Stimulated activated naive CD4-positive, alpha-beta T cell (primary cell): ENCODE measurements at places on chromosomes 1 and 21.
A peak's percentile ranks its signal among the peaks of the same experiment; 100 is the strongest.

- no peak for DNase-seq
Measured at GRCh38 chr1:245938046-245938435, 569.0 kb downstream of the SMYD3 start.

DNA sequence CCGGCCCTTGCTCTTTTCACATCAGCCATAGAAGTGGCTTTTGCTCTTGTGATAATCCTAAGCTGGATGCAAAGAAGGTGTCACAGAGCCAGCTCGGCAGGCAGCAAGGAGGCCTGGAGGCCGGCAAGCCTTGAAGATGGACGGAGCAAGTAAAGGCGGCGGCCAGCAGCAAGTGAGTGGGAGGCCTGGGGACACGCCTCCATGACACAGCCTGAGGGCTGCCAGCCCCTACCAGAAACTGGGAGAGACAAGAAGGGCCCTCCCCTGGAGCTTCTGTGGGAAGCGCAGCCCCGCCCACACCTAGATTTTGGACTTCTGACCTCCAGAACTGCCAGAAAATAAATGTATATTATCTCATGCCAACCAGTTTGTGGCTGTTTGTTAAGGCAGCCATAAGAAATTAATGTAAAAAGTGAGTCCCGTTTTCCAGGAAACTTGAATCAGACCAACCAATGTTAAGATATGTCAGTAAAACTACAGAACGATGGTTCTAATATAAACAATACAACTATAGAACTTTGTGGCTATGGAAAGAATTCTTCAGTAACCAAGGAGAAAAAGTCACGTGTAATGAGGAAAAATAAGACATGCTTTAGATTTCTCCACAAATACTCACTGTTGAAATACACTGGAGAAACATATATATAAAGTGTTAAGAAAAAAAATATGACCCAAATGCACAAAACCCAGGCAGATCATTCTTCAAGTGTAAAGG lies 49.9 kb downstream of the BACE2 start:
- no peak for DNase-seq

GRCh38 chr1:111792249-111792648 lies 36.5 kb downstream of the DDX20 start:
- DNase-seq: no peak

GRCh38 chr1:105632342-105633196 lies 1423.9 kb upstream of the PRMT6 start:
- DNase-seq: no peak

DNA sequence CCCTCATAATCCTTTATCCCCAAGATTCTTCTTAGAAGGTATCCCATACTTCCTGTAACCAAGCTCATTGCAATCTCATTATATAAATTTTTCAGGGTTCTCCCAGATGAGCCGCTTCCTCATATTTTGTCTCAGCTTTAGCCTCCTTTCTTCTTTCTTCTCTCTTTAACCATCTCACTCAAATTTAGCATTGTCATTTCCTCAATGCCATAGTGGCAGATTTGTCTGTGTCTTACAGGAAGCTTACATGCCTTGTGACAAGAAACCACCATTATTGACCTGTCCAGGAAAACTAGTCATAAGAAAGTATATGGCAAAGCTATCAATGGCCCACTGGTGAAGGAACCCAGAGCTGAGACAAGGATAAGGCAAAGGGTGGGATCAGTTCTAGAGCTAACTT lies 6.0 kb upstream of the FCRL2 start:
- DNase-seq: no peak

GRCh38 chr1:92887465-92887864 lies 55.6 kb downstream of the RPL5 start:
- no peak for DNase-seq

GRCh38 chr21:34792504-34793089 lies 123.8 kb downstream of the CLIC6 start:
- no peak for DNase-seq

- no peak for DNase-seq
Measured at GRCh38 chr21:25176637-25177412, 430.5 kb downstream of the MRPL39 start.

DNA sequence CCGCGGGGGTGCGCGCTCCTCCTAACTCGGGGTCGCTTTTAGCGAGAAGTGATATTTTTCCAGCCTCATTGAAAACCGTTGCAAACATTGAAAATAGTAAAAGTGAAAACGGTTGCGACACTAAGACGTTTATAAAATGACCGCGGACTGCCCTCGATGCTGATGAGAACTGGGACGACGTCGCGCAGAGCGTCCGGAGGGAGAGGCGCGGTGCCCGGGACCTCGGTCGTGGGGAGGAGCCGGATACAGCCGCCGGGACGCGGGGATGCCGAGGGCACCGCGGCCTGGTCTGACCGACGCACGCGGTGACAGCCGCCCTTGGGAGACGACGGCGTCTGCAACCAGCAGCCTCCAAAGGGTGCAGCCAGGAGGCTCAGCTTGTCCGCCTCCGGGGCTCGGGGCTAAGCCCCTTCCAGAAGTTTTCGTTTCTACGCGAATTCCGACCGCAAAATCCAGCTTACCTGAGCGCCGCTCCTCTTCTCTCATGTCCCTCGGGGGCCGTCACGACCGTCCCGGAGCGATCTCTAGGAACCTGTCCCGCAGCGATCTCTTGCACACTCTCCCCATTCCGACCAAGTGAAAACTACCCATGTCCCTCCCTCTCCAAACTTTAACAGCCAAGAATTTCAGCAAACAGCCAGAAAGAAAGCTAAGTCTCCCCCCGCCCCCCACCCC lies 144.4 kb upstream of the ETS2 start:
- DNase-seq: no peak

DNA sequence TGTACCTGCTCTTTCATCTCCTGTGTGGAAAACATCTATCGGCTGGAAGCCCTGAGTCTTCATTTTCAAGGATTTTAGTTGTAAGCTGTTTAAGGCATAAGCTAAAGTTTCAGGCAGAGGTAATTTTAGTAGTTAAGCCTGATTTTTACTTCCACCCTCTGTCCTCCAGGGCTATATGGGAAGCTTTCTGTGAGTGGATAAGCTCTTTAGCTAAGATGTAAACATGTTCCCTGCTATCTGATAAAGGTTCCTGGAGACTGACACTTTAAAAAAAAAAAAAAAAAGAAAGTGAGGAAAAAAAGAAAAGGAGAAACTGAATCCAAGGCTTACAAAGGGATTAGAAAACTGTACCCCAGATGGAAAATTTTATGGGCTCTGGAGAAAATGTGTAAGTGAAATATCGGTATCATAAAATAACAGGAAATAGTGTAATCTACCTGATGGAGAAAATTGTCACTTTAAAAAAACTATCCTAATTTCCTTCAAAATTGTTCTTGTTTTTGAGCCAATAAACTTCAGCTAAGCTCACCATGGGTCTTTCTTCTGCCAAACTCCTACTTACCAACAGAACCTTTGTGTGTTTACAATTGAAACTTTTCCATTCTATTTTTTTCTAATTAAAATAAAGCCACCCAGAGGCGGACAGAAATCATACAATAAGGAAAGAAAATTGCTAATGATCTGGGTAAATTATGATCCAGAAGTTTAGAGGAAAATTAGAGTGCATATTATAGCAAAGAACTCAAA lies 180.5 kb downstream of the TGFB2 start:
- DNase-seq: no peak

DNA sequence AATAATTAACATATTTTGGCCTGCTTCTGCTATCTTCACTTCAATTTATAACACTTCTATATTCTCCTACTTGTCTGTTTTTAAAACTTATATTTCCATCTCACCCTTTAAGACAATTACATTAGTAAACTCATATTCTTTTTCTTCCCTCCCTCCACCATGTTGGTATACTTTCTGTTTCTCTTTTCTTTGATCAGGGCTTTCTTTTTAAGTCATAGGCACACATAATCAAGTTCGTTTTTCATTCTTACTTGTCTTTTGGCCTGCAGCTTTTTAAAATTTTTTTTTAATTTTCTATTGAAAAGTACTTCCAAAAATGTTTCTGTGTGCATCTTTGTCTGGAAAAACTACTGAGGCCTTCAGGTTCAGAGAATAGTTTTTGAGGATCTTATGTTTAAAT lies 2.3 kb downstream of the PYHIN1 start:
- DNase-seq: no peak

- no peak for DNase-seq
Measured at GRCh38 chr1:219967361-219967760, 39.0 kb upstream of the SLC30A10 start.

DNA sequence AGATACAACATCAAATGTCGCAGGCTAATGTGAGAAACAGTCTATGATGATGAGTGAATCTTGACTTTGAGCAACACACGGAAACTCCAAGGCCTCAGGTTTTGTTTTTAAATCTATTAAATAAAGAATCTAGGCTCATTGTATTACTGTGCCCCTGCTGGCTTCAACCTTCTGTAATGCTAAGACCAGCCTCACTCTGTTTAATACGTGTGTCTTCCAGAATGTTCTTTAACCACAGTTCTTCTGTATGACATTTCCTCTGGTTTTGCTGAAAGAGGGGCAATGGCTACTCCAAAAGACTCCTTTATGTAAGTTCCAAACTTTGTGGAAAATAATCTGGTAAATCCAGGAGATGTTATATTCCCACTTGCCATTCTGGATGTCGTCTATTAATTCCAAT lies 101.1 kb upstream of the TIAM1 start:
- no peak for DNase-seq

DNA sequence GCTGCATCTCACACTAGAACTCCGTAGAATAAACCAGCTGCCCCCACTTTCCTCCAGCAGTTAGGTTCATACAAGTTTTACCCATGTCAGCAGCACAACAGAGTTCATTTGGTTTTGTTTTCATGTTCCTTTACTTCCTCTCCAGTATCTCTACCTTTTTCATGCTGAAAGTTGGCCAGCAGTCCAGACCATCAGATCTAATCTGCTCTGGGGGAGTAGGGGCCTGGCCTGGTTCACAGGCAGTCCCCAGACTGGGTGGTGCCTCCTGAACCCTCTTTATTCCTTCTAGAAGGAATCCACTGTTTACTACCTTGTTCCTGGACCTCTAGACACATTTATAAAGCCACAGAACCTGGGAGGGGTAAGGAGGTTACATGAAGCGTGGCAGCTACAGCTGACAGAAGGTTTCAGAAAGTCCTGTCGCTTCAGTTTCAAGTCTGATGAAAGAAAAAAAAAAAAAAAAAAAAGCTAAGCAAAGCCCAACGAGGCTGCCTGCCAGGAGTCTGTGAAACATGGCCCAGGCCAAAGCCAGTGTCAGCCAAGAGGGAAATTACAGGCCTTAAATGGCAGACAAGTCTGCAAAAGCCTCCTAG lies 184.6 kb upstream of the JUN start:
- DNase-seq: no peak

GRCh38 chr21:41834252-41834925 lies 44.8 kb downstream of the PRDM15 start:
- DNase-seq: no peak

- no peak for DNase-seq
Measured at GRCh38 chr1:98437540-98437939, 224.0 kb upstream of the SNX7 start.

GRCh38 chr21:27646691-27647090 lies 679.8 kb upstream of the ADAMTS5 start:
- no peak for DNase-seq

DNA sequence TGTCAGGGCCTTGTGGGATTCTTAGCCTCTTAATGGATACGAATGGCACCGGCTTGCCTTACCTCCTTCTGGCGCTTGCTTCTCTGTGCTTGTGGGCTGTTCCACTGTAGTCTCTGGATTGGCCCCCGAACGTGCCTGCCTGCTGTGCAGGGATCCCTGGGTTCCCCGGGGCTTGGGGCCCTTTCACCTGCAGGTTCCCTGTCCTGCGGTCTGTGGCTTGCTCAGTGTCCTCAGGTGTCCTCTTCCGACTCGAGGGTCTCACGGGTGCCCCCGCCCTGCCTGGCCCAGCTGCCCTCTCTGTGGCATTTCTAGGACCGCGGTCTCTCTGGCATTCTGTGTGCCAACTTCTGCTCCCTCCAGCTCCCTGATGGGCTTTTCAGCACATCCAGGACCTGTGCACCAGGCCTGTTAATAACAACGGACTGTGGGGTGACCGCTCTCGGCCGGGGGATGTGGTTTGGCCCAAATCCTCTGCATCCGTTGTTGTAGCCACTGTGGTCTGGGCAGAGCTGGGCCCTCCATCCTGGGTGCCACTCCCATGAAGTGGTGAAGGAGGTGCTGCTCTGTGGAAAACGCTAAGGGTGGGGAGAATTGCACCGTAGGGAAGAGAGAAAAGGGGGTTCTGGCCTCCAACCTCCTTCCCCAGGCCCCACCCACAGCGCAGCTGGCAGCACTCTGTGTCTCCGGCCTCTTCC lies 12.4 kb downstream of the COL18A1 start:
- DNase-seq: no peak

GRCh38 chr21:31922881-31923280 lies 50.1 kb downstream of the HUNK start:
- DNase-seq: no peak

- DNase-seq: peak; percentile 56
Measured at GRCh38 chr1:11729498-11730428, 6.2 kb upstream of the AGTRAP start.

- no peak for DNase-seq
Measured at GRCh38 chr1:43388613-43389012, 987 bp downstream of the MED8 start.

- no peak for DNase-seq
Measured at GRCh38 chr1:63004868-63005267, 220.9 kb downstream of the ATG4C start.

GRCh38 chr1:246262281-246262680 lies 244.8 kb downstream of the SMYD3 start:
- no peak for DNase-seq

DNA sequence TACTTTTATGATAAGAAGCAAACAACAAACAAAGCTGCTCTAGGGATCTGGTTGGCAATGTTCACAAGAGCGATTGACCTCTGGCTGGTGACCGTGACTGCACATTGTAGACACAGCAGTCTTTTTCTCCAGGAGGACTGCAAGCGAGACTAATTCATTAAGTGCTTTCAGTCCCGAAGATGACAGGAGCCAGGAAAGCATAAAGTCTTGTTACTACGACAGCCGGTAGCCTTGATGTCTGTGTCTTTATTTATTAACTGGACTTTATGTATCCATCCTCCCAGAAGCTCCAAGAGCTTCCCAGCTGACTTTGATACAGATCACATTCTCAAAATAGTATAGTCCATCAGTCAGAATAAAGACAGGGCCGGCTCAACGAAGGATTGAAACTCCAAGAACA lies 18.2 kb downstream of the FAM163A start:
- no peak for DNase-seq

DNA sequence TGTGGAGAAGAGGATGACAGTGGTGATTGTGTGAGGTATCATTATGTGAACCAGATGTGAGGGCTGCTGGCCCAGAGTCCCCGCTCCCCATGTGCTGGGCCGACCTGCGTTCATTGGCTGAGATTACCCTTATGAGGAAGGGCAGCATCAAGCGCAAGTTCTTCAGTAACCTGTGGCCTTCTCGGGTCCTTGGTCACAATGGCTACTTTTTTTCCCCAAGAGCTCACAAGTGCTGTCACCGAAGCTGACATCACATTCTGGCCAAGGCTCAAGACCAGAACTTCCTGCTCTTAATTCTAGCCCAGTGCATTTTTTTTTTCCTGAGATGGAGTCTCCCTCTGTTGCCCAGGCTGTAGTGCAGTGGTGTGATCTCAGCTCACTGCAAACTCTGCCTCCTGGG lies 262.9 kb downstream of the RHOU start:
- no peak for DNase-seq

GRCh38 chr1:30414086-30414850 lies 309.1 kb downstream of the MATN1 start:
- no peak for DNase-seq
